Naive B cell (primary cell): ENCODE measurements at places on chromosomes 5 and 9.

- DNase-seq = no peak
Observed at GRCh38 chr5:124071039-124071438, 559.1 kb downstream of the CSNK1G3 start.

- no peak for DNase-seq
Observed at GRCh38 chr5:14475045-14475444, 106.5 kb upstream of the OTULINL start.

GRCh38 chr9:81776390-81776789 is 87.0 kb upstream of the TLE1 start:
- no peak for DNase-seq

GRCh38 chr9:3224931-3225330 is 300.9 kb downstream of the RFX3 start:
- DNase-seq = no peak
